NCI-H1105 treated with DMSO at 0.1 percent for 48 hours (cell line): ENCODE measurements at places on chromosomes 6 and 20.
A peak's percentile ranks its signal among the peaks of the same experiment; 100 is the strongest.

- no peak for DNase-seq
These were observed 26.7 kb upstream of the CDKN1A start for GRCh38 chr6:36651659-36652379.

DNA sequence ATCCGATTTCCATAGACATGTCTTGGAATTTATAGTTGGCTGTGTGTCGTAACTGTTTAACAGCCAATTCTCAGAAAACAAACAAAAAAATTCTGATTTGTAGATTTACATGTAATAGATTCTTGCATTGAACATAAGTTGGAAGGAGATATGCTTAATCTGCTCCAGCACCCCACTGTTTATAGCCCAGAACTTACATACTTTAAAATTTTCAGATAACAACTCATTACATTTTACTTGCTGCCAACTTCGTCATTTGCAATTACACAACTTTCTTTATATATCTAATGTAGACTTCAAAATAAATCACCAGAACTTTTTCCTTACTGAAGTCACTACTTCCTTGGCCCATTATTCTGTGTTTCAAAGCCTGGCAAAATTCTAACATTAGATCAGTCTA lies 472.3 kb upstream of the EYS start:
- DNase-seq = no peak

- no peak for DNase-seq
These were observed 378.5 kb upstream of the TSHZ2 start for GRCh38 chr20:52593654-52594053.

- DNase-seq = no peak
These were observed 82.9 kb upstream of the FOXP4 start for GRCh38 chr6:41463062-41463930.

DNA sequence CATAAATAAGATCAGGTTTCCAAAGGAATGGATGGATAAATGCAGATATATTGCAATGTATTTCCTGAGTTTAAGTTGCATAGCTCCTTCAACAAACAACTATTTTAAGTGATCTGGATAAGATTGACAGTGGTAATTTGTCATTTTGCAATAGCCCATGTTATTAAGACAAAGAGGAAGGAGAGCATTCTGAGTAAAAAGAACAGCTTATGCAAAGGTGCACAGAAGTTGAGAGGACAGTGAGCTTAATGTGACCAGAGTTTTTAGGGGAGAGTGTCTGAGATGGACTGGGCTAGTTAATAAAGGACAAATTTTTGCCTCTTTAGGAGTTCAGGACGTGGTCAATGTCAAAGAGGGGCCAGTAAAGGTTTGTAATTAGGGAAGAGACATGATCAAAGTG lies 48.8 kb upstream of the FBXO30 start:
- DNase-seq = no peak

- DNase-seq = peak; percentile 55
These were observed 21.1 kb downstream of the RTN4IP1 start for GRCh38 chr6:106608080-106608668.

DNA sequence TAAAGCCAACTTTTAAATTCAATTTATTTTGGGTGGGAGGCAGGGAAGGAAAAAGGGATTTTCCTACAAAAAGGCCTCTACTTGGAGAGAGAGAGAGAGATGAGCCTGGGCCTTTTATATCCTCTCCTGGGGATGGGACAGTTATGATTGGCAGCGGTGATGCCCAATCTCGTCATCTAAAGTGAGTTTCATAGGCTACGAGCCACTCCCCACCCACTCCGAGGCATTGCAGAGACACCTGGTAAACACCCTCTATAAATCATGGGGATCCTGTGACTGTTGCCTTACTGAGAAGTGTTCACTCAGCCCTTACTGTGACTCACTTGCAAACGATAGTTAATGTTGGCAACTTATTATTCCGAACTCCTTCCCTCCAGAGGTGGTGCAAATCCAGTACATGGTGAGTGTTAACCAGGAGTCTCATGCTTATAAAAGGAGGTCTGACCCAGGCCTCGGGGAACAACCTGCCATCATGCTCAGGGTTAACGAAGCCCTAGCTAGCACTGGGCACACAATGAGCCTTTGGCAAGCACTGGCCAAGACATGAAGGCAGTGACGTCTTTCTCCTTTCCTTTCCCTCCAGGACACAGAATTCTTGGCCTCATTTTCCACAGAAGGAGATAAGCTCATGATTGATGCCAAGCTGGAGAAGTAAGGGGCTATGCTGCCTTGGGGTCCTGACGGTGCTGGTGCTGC lies 20.5 kb downstream of the BPIFB4 start:
- DNase-seq = no peak

GRCh38 chr20:3032624-3033023 lies 10.8 kb upstream of the GNRH2 start:
- no peak for DNase-seq

- DNase-seq = no peak
These were observed 8.4 kb downstream of the VARS2 start for GRCh38 chr6:30922447-30922852.

- DNase-seq = no peak
These were observed 48.3 kb upstream of the RNF24 start for GRCh38 chr20:4063631-4064030.

DNA sequence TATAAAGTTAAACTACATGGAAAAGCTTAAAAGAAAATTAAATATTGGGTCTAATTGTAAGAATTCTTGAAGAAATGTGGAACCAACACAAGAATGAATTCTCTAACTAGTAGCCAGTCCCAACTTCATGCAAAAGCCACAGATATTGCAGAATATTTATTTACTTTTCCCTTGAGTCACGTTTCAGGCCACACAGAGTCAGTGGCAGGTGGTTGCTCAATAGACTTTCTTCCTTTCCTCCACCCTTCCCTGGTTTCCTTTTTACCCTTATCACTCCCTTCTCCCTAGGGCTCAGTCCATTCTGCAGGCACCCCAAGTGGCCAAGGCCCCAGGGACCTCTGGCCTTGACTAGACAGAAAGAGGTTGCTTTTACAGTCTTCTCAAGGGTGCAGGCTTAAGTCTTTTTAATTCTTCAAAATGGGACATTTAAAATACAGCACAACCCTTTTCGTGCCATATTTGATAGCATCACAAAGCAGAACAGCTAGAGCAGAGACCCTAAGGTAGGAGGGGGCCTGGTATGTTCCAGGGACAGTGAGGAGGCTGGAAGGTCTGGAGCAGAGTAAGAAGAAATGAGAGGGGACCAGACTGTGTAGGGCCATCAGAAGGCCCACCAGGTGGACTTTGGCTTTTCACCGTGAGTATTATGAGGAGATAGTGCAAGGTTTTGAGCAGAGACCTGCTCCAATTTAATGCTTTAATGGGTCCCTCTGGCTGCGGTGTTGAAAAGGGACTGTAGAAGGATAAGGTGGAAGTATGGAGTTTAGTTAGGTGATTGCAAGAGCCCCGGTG lies 65.0 kb downstream of the HDDC2 start:
- DNase-seq = no peak

- no peak for DNase-seq
These were observed 8.3 kb downstream of the VEGFA start for GRCh38 chr6:43778131-43778855.
